ENCODE measurements at places on chromosomes 16 and 17. TPM values are rescaled to one million over a fixed set of nuclear protein-coding genes. Genes with fewer than 3 reads are reported as not detected.

The MYOCD gene
- total RNA-seq: not detected

The ZFP3 gene
- 2.6 TPM for total RNA-seq

The BAIAP3 gene
- 0.34 TPM for total RNA-seq

The GRAP gene
- 6.4 TPM for total RNA-seq

The CACNG1 gene
- total RNA-seq: not detected

The ERN2 gene
- not detected for total RNA-seq

Measured in activated CD8-positive, alpha-beta memory T cell treated with anti-CD3 and anti-CD28 coated beads for 36 hours (primary cell).